ENCODE measurements at places on chromosomes 11 and 22.

DNA sequence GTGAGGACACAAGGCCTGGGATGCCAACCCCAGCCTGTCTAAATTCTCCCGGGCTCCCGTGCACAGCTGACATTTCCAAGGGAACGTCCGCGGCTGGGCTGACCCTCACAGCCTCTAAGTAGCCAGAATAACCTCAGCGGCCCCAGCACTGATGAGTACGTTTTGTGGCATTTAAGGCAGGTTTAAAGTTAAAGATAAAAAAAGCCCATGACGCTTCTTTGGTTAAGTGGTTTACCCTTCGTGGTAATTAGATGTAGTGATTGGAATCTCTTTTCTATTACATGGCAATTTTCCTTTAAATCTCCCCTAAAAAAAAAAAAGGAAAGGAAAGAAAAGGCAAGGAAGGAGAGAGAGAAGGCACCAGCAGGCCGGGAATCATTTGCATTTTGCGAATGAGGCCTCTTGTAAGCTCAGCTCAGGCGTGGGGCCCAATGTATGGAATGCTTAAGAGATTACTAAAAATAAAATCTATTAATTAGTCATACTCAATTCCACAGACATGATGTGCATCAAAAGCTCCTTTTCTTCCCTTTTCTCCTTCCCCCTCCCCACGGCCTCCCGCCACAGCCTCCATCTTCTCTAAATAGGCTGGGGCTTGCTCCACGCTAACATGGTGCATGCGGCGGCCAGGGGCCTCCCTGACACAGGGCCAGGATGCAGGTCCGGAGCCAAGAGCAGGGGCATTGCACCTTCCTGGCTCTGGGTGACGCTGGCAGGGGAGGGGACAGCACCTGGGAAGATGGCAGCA lies 44.1 kb downstream of the MACROD1 start:
- no peaks in the 10 kb centered on the region for H3K4me1 ChIP-seq
- no peak overlapping the region for H3K4me3 ChIP-seq
- no peak for DNase-seq
- H3K36me3 ChIP-seq, result no peaks in the 10 kb centered on the region
- H3K27ac ChIP-seq, result no peak overlapping the region

DNA sequence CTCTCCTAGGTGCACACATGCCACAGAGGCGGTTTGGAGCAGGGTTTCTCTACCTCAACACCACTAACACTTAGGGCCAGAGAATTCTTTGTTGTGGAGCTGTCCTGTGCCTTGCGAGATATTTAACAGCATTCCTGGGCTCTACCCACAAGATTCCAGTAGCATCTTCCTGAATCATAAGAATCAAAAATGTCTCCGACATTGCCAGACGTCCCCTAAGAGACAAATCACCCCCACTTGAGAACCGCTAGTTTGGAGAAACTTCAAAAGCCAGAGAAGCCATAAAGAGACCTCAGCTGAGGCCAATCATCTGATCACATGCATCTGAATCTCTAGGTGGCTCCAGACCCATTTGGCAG lies 16.1 kb downstream of the MFNG start:
- H3K4me3 ChIP-seq, result no peak overlapping the region
- H3K27ac ChIP-seq, result no peak overlapping the region
- H3K27me3 ChIP-seq, result no peaks in the 10 kb centered on the region
- no peaks in the 10 kb centered on the region for H3K36me3 ChIP-seq

DNA sequence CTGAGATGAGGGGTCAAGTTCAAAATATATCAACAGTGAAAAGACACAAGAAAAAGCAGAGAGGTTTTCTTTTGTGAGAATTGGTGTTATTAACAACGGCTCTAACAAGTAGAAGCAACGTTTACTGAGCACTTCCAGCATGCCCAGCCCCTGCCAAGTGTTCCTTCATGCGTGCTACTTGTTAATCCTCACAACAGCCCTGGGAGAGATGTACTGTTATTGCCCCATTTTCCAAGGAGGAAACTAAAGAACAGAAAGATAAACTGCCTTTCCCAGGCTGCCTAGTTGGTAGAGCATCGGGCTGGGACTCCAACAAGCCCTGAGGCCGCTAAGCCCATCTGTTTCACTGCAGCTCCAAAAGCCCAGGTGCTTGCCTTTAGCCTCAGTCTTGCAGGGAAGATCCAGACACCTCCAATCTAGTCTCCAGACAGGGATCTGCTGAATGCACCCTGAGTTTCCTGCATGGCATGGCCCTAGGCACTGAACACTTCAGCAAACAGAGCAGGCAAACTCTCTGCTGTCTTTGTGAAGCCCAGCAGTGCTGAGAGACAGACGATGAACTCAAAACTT lies 25.5 kb downstream of the SPATA19 start:
- H3K27ac ChIP-seq, result no peak overlapping the region
- no peaks in the 10 kb centered on the region for H3K36me3 ChIP-seq
- no peak overlapping the region for H3K4me3 ChIP-seq
- no peak for DNase-seq

- no peaks in the 10 kb centered on the region for H3K36me3 ChIP-seq
- no peak overlapping the region for H3K4me3 ChIP-seq
- no peaks in the 10 kb centered on the region for H3K4me1 ChIP-seq
- no peak overlapping the region for H3K27ac ChIP-seq
Measured at GRCh38 chr11:35978183-35978582, 34.3 kb downstream of the LDLRAD3 start.

GRCh38 chr11:117064275-117064674 lies 34.0 kb downstream of the SIK3 start:
- no peaks in the 10 kb centered on the region for H3K36me3 ChIP-seq
- H3K27ac ChIP-seq, result no peak overlapping the region
- DNase-seq, result no peak

- no peak overlapping the region for H3K4me3 ChIP-seq
- H3K4me1 ChIP-seq, result 0 out of 2 replicates have a peak, but pooled peaks cover 3% of the 10 kb centered on the region
- no peaks in the 10 kb centered on the region for H3K27me3 ChIP-seq
- no peaks in the 10 kb centered on the region for H3K36me3 ChIP-seq
- DNase-seq, result no peak
- no peak overlapping the region for H3K27ac ChIP-seq
Measured at GRCh38 chr11:121890946-121891515, 225.0 kb downstream of the BLID start.

DNA sequence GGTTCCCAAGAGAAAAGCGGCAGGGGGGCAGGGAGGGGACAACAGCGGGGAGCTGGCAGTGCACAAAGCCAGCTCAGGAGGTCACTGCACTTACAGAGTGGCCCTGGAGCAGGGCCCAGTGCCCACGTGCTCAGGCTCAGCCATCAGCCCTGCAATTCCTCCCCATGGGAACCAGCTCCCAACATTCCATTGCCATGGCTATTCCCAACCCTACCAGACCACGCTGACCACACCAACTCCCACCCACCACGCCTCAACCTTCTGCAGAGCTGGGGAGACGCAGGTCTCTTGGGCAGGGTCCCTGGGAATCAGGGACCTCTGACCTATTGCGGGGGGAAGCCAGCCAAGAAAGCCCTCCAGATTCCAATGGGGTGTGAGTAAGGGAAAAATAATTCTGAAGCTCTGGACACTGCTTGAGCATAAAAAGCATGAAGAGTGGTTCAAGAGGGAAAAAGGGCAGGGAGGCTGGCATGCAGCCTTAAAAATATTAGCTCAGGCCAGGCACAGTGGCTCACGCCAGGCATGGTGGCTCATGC lies 38.3 kb upstream of the TFIP11 start:
- peaks cover 13% of the 10 kb centered on the region for H3K4me1 ChIP-seq
- no peak for DNase-seq
- no peak overlapping the region for H3K4me3 ChIP-seq
- H3K27me3 ChIP-seq, result no peaks in the 10 kb centered on the region
- 0 out of 2 replicates have a peak overlapping the region, but pooled peaks have one; percentile 14 for H3K27ac ChIP-seq

Measured in HCT116 (cell line).